ENCODE measurements at places on chromosomes 4 and X.

DNA sequence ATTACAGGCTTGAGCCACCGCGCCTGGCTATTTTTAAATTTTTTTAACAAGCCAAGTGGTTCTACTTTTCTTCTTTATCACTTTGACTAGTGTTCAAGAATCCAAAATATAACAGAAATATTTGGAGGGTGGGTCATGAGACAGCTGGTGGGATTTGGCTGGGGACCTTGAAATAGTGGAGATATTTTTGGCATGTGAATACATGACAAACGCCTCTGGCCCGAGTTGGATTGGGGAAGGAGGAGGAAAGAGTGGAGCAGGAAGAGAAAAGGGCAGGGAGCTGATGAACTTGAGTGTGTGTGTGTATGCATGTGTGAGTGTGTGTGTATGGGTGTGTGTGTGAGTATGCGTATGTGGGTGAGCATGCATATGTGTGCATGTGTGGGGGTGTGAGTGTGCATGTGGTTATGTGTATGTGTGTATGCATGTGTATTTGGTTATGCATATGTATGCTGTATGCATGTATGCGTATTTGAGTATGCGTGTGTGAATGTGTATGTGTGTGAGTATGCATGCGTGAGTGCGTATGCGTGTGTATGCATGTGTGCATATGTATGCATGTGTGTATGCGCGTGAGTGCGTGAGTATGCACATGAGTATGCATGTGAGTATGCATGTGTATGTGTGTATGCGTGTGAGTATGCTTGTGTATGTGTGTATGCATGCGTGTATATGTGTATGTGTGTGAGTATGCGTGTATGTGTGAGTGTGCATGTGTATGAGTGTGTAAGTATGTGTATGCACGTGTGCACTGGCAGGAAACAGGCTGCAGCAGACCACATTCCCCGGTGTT, 49.6 kb downstream of the JADE1 start:
- DNase-seq = no peak

GRCh38 chr4:168666531-168666930, 169.7 kb downstream of the PALLD start:
- DNase-seq = no peak

DNA sequence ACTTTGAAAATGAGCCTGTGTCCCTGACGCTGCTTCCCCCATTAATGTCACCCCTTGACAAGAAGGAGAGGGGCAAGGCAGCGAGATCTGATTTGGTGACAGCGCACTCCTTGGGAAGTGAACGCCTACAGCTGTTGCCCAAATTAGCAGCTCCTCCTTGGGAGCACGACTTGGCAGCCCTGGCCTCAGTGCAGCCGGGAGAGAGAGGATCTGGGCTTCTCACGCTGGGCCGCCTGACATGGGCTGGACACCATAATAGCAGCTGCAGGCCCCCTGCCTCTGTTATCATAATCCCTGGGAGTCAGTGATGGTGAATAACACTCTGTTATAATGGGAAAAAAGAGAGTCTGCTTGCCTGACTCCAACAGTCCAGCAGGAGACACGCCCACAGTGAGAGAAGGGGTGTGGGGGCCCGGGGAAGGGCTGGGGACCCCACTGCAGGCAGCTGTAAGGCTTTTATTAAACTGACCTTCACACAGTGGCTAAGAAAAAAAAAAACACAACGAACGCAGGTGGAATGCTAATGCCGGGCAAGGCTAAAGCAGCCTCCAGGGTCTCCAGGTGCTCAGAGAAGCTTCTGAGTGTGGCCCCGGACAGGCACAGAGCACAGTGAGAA, 73.3 kb downstream of the PSAPL1 start:
- no peak for DNase-seq

GRCh38 chrX:38699121-38699520, 102.1 kb upstream of the MID1IP1 start:
- DNase-seq = no peak

DNA sequence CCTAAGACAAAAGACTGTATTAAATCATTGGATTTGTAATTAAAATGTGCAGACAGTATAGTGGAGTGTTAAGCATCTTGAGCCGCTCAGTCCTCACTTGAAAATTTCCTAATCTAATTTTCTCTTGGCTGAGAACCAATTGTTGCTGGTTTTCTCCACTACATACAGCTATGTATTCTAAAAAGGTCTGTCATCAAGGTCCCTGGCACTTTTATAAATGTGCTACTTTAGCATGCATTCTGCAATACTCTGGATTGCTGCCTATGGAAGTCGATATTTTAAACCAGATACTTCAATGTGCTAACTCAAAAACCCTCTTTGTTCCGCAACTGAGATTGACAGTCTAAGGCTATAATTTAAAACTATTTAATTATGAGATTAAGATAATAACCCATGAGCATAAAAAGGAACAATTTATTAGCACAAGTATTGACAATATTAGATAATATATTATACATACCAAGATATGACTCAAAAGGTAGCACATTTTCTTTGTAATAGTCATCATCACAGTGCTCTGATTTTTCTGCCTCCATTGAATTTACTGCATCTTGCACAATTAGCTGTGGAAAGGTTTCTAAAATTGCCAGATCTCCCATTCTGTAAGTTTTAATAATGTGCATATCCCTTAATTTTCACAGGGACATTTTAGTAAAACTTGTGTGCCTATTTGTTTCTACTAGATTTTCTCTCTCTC, 815.1 kb downstream of the ADGRL3 start:
- no peak for DNase-seq

DNA sequence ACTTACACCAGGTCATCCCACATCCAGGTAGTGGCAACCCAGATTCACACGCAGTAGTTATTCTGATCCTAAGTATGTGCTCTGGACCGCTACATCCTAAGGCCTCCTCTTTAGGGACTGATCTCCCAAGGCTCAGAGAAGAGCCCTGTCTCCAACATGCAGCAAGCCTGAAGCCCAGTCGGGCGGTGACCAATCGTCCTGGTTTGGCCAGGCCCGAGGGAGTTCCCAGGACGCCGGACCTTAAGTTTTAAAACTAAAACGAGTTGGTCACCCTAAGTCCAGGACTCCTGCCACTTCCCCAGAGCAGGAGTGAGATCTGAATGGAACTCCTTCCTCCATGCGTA, 385 bp downstream of the LYAR start:
- no peak for DNase-seq

- DNase-seq = no peak
These were observed 3.8 kb upstream of the DCAF4L1 start for GRCh38 chr4:41977709-41978108.

DNA sequence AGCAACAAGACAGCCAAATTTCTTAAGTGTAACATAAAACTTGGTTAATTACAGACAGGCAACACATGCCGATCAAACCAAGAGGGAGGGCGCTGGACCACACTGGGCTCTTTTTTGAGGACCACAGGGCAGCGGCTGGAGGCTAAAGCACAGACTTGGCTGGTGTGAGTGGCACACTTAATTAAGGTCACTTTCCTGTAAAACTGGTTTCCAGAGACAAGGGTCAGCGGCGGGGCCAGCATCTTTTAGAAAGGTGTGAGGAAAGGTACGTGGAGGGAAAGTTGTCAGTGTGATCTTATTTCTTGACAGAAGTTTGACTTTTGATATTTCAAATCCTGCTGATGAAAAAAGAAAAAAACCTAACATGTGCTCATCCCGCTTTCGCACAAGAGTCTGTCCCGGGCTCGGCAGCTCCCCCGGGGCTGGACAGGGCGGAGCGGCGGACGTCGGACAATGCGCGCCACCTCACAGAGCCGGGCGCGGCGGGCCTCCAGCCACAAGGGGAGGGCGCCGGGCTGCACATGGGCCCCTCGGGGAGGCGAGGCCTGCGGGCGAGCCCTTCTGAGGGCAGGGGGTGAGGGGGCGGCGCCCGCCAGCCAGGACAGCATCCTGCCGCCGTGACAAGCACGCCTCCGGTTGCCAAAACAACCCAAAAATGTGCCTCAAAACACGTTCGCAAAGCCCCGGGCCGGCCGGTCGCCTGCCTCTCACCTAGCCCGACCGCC, 660 bp upstream of the HSPA4L start:
- DNase-seq = no peak

DNA sequence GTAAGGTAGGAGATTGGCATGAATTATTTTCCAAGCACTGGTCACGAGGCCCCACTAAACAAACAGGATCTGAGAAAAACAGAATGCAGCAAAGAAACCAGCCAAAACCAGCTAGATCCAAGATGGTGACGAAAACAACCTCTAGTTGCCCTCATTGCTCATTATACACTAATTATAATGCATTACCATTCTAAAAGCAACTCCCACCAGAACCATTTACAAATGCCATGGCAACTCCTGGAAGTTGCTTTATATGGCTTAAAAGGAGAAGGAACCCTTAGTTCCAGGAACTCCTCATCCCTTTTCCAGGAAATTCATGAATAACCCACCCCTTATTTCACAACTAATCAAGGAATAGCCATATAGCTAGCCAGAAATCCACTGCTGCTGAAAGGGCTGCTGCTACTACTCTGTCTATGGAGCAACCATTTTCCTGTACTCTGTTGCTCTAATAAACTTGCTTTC, 69.3 kb downstream of the ABCB7 start:
- DNase-seq = no peak

DNA sequence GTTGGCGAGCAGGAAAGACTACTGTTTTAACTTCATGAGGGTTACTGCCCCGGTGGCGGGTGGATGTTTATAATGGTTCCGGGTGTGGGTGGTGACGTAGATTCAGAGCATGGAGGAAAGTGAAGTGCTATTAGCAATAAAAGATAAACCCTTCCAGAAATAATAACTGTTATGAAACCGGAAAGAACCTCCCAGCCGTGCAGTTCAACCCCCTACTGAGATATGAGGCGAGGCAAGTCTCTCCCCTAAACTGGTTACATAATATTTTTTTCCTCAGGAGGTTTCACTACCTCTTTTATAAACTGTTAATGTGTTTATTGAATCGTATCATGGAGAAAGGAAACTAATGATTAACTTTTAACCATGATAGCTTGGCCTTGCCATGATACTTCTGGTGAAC, 33.9 kb upstream of the STIM2 start:
- no peak for DNase-seq

GRCh38 chr4:159349332-159349731, 246.5 kb downstream of the RAPGEF2 start:
- no peak for DNase-seq

- no peak for DNase-seq
These were observed 4.7 kb upstream of the NEUROG2 start for GRCh38 chr4:112520598-112521122.

Measured in activated T-helper 9 cell treated with anti-CD3 and anti-CD28 coated beads, Interleukin-2, amount 50 U/mL, for 16 hours (primary cell).